ENCODE measurements at places on chromosomes 16 and 17.
A peak's percentile ranks its signal among the peaks of the same experiment; 100 is the strongest.

GRCh38 chr16:15417197-15417596 lies 17.2 kb upstream of the BMERB1 start:
- DNase-seq, result no peak

DNA sequence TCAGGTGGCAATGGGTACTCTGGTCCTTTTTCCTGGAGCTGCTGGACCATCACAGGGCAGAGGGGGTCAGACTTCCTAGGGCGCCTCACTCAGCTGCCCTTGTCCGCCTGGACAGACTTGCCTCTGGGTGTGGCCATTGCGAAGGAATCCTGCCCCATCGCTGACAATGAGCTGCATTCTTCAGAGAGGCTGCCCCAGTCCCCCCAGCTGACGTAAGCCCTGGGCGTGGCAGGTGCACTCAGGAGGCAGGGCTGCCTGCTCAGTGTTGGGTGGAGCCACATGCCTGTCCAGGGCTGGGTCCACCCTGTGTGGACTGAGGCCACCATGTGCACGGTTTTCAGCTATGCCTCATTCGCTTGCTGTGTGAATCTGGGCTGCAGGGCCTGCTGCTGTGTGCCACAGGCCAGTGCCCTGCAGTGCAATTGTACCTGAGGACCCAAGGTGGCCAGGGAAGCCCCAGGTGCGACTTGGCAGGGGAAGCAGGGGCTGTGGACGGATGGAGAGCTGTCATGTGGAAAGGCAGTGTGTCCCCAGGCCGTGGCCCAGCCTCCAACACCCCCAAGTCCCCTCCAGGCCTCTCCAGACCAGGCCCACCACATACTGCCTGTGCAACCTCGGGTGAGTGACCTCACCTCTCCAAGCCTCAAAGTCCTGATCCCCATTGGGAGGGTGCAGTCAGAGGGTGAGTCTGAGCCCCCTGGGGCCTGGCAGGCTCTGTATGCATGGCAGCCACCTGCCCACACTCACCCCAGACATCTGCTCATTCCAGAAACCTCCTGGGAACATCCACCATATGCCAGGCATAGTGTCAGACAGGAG lies 14.0 kb upstream of the MPRIP start:
- peak; percentile 90 for DNase-seq

DNA sequence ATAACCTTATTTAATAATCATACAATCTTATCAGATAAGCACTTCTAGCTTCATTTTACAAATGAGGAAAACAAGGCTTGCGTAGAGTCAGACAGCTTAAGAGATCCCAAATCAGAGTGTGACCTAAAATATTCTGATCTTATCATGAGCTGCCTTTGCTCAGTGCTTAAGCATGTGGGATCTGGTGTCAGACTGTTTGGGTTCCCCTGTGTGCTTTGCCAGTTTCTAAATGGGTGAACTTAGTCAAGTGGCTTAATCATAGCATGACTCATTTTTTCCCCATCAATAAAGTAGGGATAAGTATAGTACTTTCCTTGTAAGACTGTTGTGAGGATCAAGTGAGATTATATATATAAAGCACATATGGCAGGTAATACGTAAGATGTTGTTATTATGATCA lies 612.6 kb upstream of the C16orf82 start:
- no peak for DNase-seq

DNA sequence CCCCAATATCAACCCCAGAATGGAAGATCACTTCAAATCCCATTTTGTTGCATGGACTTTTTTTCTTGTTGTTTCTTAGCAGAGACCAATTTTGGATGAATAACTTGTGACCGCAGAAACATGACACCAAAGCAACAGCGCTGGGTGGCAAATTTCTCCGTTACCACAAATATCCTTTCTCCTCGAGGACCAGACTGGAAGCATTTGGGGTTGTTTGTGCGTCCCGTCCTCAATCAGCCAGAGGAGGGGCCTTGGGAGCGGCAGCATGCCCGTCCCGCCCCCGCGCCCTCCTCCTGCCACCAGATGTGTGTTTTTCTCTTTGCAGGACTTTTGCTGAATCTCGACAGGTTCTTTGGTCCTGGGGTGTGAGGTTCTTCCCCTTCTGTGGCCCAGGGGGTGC lies 282.5 kb upstream of the FOXF1 start:
- no peak for DNase-seq

- DNase-seq, result no peak
These were observed 15.8 kb upstream of the IGFALS start for GRCh38 chr16:1809281-1809801.

DNA sequence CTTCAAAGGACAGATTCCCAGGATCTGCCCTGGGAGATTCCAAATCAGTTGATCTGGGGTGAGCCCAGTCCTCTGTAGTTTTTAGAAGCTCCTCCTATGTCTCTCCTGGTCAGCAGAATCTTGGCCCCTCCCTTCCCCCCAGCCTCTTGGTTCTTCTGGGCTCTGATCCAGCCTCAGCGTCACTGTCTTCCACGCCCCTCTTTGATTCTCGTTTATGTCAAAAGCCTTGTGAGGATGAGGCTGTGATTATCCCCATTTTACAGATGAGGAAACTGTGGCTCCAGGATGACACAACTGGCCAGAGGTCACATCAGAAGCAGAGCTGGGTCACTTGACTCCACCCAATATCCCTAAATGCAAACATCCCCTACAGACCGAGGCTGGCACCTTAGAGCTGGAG lies 840 bp upstream of the CDH5 start:
- DNase-seq, result no peak

DNA sequence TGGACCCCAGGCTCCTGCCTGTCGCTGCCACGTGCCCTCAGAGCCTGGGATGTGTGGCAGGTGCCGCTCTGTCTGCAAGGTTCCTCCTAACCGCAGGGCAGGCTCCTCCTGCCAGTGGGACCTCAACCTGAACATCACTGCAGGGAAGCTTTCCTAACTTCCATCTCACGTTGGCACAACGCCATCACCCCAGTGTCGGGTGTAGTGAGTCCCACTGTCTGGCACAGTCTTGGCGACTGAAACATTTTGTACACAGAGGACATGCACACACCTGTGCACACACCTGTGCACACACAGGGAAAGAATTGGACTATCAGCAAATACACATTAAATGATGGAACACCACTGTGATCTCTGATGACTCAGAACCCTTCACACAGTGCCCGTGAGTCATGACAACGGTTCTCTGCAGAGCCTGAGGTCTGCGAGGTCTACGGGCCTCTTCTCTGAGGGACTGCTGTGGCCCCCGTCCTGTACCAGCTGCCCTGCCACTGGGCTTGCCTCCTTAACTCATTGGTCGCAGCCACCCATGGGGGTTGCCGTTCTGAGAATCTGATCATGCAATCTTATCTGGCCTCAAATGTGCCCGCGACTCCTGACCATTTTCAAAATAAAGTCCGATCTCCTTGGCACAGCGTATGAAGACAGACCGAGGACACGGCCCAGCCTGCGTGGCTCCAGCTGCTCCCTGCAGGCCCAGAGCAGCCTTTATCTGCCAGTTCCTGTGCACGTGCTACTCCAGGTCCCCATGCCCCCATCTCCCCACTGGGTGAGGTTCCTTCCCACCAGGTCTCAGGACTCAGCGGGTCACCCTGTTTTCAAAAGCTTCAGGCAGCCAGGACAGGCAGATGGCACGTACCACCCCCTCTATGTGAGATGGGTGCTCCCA lies 7.6 kb downstream of the CCDC57 start:
- DNase-seq, result no peak

DNA sequence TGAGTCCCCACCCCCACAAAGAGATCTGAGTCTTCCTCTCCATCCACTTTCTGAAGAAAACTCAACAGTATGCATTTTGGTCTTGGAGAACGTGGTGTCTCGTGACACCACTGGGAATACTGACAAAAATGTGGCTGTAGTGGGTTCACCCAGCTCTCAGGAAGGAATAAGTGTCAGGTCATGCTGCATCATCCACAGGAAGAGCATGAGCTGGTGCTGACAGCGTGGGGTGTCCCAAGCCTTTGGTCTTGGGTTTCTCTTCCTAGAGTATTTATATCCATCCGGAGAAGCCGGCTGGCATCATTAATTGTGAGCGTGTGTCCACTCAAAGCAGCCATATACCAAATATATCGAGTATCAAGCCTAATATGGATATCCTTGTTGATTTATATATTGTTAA lies 55.9 kb downstream of the C17orf67 start:
- DNase-seq, result no peak

DNA sequence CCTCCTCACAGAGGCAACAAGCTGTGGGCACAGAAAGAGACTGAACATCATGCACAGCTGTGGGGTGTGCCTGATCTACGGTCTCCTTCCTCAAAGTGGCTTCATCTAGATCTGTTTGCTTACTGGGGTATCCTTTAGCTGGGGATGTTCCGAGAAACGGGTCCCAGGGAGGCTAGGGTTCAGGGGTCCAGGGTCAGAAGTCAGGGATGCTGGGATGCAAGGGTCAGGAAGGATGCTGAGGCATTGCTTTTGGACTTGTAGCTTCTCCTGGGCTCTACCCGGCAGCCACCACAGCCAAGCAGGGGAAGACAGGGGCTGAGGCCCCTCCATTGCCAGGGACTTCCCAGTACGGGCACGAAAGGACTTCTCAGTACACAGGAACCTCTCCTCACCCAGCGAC lies 6.6 kb downstream of the CD300LG start:
- DNase-seq, result no peak

All from T47D (cell line).